NCI-H446 treated with DMSO at 0.1 percent for 48 hours (cell line): ENCODE measurements at places on chromosomes 1 and 21.

GRCh38 chr1:218080863-218081262, 204.2 kb upstream of the RRP15 start:
- no peak for DNase-seq

DNA sequence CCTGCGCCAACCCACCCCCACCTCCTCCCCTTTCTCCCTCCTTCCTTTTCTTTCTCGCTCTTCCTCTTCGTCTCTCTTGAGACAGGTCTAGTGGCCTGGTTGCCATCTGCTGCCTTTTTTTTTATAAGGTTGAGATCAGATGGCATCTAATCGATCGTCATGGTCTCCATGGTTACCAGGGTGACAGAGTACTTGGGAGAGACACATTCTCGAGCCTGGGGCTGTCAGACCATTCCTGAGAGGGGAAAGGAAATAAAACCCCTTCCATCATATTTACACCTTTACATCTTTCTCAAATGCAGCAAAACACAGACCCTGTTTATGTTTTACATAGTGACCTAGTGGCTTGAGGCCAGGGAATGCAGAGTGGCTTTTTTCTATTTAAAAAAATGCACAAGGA, 53.5 kb upstream of the SLC22A15 start:
- no peak for DNase-seq

- no peak for DNase-seq
These were observed 3.0 kb upstream of the PKN2 start for GRCh38 chr1:88680911-88681622.

DNA sequence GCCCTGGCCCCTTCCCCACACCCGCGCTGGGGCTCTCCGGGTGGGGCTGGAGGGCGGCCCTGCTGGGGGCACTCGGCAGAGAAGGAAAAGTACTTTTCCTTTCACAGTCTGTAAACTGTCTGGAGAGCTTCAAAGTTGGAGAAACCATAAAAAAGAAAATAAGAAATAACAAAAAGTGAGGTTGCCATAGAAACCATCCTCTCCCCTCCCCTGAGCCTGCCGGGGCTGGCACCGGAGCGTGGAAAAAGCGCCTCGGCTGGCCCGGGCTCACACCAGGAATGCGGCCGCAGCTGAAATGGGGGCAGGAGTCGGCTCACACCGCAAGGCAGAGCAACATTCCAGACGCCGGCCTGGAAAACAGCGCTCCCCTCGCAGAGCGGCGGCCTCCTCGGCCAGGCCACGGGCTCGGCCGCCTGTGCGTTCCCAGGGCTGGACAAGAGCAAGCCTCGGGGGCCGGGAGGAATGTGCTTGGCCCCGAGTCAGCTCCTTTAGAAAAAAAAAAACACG, 69.2 kb downstream of the MORN1 start:
- no peak for DNase-seq

GRCh38 chr21:43961382-43961909, 50.7 kb upstream of the TRAPPC10 start:
- no peak for DNase-seq

GRCh38 chr1:24605534-24606295, 37.4 kb upstream of the SRRM1 start:
- no peak for DNase-seq

GRCh38 chr1:97451046-97451826, 469.6 kb downstream of the DPYD start:
- no peak for DNase-seq
